SJSA1 (cell line): ENCODE measurements at places on chromosomes 3 and 15. TPM values are rescaled to one million over a fixed set of nuclear protein-coding genes. Genes with fewer than 3 reads are reported as not detected.
A peak's percentile ranks its signal among the peaks of the same experiment; 100 is the strongest.

The PLD1 gene
- 3.3 and 21.9 TPM in 2 replicates for total RNA-seq

The ITGB5 gene
- 84.6 and 140 TPM in 2 replicates for total RNA-seq

The GOLGA8T gene
- total RNA-seq: 0.32 TPM in 1 of 2 replicates, not detected in the other

The SPATA16 gene
- total RNA-seq: not detected in 2 replicates

The TRAK1 gene
- 8.1 and 15.4 TPM in 2 replicates for total RNA-seq

The PPP1R14D gene
- not detected in 2 replicates for total RNA-seq

The TM4SF4 gene
- not detected in 2 replicates for total RNA-seq

- no peak for DNase-seq
These were observed 20.9 kb downstream of the SLC2A2 start for GRCh38 chr3:171005648-171006047.

GRCh38 chr3:30751610-30752299, 142.7 kb downstream of the GADL1 start:
- peak; percentile 24 for DNase-seq

GRCh38 chr3:16740515-16740914, 135.3 kb upstream of the DAZL start:
- DNase-seq: no peak

GRCh38 chr15:32657198-32657883, 15.8 kb downstream of the SCG5 start:
- no peak for DNase-seq

DNA sequence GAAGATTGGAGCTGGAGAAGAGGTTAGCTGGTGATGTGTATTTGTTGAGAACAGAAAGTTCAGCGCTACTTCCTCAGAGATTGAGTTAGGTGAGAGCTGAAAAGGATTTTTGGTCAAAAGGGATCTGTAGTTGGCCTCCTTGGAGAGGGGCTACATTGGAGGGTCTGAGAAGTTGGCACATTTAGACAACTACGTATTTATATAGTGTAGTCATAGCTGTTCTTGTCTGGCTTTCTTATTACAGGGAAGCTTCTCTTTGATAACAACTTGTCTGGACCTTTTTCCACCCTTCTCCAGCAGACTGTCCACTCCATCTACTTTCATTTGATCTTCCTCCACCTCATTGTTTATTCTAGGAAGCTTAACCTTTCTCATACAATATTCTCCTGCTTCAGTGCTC, 43.7 kb downstream of the KAT2B start:
- no peak for DNase-seq

DNA sequence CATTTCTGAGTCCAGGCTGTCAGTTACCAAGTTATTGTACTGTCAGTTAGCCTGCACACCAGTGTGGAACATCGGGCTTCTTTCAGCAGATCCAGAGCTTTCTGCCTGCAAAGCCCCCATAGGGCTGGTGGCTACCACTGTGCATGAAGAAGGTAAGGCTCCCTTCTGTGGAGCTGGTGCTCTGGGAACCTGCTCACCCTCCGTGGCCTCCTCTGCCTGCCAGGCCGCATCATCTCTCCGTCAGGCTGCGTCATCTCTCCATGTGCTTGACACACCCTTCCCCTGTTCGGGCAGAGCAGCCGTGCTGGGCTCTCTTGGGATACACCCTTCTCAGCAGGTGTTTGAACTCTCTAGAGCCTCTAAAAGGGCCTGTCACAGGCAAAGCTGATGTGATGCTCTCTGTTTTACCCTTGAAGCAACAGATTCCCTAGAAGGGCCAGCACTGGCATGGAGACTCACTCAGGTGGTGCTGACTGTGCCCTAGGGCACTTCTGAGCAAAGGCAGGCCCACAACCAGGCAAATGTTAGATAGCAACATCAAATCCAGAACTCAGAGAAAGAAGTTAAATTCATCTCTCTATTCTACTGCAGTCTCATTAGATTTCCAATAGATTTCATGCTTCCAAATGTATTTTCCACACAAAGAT, 261.1 kb downstream of the EPHB1 start:
- DNase-seq: no peak

- DNase-seq: no peak
These were observed 46.6 kb downstream of the CPNE4 start for GRCh38 chr3:131988209-131988608.

- no peak for DNase-seq
These were observed 100.4 kb upstream of the HES1 start for GRCh38 chr3:194035406-194036138.

DNA sequence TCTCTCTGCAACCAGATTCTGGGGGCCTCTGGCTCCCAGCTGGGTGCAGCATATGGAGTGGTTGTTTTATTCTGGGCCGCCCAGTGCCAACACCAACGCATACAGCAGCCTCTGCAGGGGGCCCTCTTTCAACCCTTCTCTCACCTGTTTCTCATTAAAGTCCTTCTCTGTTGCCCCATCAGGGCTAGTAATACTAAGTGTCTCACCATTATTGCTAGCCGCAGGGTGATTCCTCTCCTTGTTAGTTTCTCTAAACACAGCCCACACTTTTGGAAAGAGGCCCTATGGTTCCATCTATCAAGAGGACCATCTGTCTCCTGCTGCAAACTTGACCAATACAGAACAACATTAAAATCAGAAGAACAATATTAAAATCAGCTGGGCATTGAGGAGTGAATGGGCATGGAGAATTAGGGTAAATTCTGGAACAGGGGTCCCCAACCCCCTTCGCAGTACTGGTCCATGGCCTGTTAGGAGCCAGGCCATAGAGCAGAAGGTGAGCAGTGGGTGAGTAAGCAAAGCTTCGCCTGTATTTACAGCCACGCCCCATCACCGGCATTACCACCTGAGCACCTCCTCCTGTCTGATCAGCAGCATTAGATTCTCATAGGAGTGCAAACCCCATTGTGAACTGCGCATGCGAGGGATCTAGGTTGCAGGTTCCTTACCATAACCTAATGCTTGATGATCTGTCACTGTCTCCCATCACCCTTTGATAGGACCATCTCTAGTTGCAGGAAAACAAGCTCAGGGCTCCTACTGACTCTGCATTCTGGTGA, 36.5 kb downstream of the ALS2CL start:
- no peak for DNase-seq

DNA sequence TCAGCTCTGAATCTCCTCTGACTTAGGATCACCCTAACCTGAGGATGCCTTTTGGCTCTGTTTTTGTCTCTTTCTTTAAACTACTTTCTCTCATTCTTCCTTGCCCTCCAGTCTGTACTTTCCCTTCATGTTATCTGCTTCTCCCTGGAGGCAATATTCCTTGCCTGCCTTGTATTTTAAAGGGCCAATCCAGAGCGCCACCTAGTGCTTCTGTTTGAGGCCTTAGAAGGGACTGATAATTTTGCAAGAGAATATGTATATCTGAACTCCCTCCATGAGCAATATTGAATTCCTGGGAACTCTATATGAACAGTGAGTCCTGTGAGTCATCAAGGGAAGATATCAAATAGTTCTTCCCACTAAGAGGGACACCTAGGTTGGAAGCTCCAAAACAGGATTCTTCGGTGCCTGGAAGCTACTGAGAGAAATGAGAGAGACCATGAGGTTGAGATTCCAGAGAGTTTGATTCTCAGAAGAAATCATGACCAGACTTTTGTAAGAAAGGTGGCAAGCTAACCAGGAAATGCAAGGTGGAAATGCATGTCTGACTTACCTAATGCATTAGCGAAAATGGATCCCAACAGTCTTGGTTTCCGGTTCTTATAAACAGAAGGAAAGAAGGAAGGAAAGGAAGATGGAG, 203.8 kb upstream of the CD96 start:
- no peak for DNase-seq

DNA sequence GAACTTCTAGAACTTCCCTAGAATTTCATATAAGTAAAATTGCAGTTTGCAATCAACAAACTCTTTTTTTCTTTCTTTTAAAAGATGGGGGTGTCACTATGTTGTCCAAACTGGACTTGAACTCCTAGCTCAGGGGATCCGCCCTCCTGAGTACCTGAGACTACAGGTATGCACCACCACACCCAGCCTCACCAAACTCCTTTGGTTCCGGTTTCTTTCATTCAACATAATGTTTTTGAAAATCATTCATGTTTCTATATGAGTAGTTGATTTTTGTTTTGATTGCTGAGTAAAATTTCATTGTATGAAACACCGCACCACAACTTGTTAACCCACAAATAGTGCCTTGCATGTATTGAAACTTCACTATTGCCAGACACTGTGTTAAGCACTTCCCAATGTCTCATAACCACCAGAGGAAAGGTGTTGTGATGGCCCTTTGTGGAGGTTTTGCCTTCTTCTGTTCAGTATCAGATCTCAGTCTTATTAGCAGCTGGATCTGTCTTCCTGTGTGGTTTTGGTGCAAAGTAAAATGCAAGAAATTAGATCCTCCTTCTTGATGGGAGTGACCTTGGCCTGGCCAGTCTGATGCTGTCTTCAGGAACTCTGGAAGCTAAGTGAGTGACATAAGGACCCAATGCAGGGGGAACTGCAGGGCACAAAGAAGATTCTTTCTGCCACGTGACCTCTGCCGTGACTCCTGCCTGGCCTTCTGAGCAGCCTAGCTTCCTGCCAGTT, 78.8 kb upstream of the UBE2E1 start:
- DNase-seq: no peak

DNA sequence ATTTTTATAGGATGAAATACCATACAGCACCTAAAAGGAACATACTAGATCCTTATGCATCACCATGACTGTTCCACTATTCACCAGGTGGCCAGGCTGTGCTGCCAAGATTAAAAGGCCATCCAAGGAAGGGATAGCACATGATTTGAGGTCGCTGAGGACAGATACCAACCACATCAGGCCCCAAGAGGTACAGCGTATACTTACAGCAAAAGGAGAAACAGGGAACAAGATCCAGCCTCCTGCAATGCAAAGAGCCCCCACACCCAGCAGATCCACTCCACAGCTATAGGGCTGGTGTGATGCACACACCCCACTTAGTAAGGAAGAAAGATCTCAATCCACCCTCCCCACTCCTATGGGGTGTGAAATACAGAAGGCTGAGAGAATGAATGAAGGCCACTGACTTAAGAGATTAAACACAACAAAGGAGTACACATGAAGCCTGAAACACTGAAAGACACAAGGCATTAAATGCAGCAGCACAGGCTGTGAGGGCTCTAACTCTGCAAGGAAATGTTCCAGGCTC, 32.0 kb upstream of the ZNF445 start:
- no peak for DNase-seq

GRCh38 chr3:40713795-40714194, 189.0 kb downstream of the ZNF621 start:
- no peak for DNase-seq

- DNase-seq: no peak
These were observed 45.8 kb downstream of the TM6SF1 start for GRCh38 chr15:83153288-83153687.

DNA sequence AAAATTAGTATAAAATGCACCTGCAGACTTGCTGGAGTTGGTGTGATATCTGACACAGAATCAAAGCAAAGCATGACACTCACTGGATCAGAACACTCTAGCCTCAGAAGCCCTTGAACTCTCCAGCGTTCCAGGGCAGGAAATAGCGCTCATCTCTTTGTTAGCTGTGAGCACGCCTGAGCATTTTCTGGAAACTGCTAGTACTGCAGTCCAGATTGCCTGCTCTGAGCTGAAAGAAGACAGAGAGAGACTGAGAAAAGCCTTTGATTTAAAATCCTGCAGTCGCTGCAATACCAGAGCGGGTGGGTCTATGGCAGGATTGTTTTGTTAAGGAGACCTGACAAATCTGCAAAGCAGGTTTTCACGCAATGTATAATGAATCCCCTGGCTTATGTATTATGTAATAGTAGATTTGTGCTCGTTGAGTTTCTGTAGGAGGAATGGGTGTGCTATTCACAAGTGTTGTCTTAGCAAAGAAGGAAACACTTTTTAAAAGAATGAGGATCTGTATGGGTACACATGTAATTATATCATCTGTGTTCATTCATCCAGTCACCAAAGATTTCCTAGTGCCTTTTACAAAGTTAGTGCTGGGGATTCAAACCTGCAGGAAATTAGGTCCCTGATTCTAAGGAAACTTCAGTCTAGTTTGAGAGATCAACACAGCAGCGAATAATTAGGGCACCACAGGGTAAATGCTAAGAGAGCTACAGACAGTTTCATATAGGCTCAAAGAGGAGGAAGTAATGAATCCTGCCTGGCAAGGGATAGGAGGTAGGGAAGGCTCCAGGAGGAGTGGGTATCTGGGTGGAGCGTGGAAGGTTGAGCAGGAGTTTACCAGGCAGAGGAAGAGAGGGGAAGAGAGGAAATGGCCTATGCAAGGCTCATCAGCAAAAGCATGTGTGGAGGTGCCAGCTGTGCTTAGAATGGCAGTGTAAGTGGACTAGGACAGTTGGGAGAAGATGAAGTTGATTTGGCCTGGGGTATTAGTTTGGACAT, 26.1 kb upstream of the MGLL start:
- no peak for DNase-seq
